A673 (cell line): ENCODE measurements at places on chromosomes 13 and 19.

GRCh38 chr19:33302974-33303790, 848 bp upstream of the CEBPA start:
- DNase-seq: peak; percentile 60

GRCh38 chr13:71096421-71096820, 770.6 kb downstream of the DACH1 start:
- DNase-seq: no peak

DNA sequence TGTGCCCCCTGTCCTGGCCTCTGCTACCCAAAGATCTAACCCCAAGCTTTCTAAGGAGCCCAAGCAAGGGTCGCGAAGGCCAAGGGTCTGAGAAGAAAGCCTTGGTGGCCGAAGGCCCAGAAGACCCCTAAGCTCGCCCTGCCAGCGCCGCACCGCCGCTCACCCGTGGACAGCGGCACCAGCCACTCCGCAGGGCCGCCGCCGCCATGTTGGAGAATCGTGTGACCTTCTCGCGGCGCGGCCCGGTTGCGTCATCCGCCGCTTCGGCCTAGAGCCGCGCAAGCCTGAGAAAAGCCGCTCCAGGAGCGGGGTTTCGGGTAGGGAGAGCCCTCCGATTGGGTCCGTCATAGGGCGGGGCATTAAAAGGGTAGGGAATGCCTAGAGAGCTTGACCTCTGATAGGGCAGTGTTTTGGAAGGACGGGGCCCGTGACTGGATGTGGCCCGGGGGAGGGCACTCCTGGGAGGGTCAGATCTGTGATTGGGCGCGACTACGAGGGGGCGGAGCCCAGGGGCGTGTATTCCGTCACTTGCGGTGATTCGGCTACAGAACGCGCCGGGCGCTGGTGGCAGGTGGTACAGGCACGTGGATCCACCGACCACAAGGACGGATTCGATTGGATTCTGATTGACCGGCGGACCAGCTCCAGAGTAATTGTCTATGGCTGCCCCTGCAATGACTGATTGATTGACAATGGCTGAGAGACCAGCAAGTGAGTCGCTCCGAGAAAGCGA, at the start of gene TIMM44:
Gene TIMM44 (minus strand): TSS at position 223 of the 733 bp plus-strand sequence. CDS start 15 bp downstream, at position 208.
- peak; percentile 100 for DNase-seq

GRCh38 chr13:56189439-56189838, 951.3 kb upstream of the PRR20A start:
- DNase-seq: no peak

DNA sequence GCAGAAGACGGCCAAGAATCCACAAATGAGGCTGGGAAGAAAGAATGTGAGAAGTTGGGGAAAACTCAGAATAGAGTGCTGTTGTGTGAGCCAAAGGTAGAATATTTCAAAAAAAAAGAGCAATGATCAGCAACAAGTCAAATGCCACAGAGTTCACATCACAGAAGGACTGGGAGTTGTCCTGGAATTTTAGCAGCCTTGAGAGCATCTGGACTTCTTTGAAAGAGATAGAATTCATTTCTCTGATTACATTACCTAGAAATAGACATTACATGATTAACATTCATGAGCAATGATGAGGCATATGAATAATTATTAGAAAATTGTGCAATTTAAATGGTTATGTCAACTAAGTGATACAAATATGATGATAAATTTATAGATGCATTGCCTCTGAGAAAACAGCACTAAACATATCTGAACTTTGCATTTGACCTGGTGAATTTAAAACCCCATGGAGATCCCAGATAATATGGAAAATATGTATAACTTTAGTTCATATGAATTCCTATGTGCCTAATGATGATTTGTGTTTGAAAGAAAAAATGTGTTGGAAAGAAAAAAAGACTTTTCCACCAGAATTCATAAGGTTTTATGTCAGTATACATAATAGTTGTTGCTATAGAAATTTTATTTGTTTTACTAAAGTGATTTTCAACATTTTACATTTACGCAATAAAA, 186.2 kb downstream of the POSTN start:
- no peak for DNase-seq

DNA sequence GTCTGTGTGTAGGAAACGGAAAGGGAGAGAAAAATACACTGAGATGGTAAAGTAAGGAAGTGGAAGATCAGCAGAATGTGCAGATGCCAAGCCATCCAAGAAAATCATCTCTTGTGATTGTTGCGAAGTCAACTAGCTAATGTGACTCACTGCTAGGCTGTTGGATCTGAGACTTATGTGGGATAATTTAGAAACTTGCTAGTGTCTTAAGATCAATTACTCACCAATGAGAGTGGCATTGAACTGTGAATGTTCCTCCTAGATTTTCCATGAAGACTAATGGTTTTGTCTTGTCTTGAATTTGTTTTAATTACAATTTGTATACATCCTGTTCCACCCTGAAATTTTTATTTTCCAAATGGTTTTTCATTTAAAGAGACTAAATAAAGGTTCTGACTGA, 771.6 kb downstream of the EFNB2 start:
- DNase-seq: no peak

GRCh38 chr19:14432791-14433553, at the start of gene PKN1:
TSS of gene PKN1 (plus strand) at chr19:14433306. CDS start at chr19:14433522, 216 bp downstream.
- peak; percentile 57 for DNase-seq

DNA sequence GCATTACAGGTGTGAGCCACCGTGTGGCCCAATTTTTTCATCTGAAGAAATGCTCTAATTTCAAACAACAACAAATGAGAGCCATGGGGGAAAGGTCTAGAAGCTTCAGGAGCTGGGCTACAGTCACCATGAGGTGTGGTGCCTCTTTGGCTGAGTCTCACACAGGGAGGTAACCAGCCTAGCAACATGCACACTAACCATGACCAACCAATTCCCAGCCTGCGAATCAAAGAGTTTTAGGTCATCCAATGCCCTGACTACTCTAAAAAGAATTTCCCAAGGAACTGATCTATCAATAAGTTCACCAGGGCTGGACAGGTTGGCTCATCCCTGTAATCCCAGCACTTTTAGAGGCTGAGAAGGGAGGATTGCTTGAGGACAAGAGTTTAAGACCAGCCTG, 29.9 kb downstream of the PBX4 start:
- DNase-seq: no peak

GRCh38 chr13:40060296-40061007, 405.0 kb downstream of the COG6 start:
- peak; percentile 87 for DNase-seq

DNA sequence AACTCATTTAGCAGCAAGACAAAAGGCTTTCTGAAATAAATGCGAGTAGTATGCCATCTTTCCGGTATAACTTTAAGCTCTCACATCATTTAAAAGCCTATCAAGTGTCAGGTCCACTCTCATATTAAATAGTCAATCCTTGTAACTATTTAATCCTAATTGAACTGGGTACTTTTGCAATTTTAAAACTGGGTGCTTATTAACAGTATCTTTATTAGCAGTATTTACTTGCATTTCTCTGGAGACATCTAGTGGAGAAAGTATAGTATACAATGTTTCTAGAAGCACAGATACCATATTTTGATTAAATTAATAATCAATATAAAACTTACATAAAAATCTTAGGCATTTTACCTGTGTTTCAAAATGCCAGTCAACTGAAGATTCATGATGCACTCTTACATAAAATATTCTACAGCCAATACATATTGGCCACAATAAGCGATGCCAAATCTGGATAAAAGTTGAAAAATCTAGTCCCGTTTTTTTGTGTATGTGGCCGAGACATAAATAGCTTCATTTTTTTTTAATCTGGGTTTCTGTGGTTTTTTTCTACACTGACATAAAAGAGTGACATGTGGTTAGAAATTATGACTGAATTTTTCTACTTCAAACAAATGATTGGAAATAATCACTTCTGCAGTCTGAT, 4.3 kb upstream of the POSTN start:
- peak; percentile 53 for DNase-seq

- no peak for DNase-seq
These were observed 113.3 kb upstream of the SPRY2 start for GRCh38 chr13:80454245-80454644.

DNA sequence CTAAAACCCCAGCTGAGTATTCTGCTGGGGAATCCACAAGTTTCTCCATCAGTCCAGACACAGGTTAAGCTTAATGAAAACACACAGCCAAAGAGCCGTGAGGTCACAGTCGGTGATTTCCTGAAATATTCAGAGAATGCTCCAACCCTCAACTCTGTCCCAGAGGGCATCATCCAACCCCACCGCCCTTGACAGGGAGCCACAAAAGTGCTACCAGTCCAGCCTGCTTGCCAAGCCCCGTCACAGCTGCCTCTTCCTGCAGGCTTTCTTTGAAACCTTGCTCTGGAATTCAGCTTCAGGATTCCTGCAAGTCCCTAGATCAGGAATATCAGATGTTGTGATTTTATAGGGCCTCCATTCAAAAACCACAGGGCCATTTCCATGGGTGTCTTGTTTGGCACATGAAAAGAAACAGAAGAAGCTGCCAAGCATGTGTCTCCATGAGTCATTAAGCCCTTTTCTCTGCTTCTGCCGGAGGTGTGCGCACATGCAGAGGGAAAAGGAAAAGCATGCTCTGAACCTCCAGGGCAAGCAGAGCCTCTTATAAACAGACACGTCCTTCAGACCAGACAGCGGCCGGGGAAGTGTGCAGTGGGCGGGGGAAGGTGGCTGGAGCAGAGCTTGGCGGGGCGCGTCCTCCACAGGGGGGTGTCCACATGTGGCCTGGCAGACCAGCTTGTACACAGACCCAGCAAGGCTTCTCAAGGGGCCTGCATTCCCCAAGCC, 164.7 kb downstream of the KATNAL1 start:
- DNase-seq: peak; percentile 74

GRCh38 chr19:17202249-17202648, 12.9 kb upstream of the USE1 start:
- DNase-seq: peak; percentile 33

GRCh38 chr13:36405151-36405550, 27.1 kb upstream of the CCNA1 start:
- DNase-seq: no peak

- no peak for DNase-seq
These were observed 3.3 kb downstream of the GYS1 start for GRCh38 chr19:48989701-48990291.

- peak; percentile 48 for DNase-seq
These were observed 353.1 kb downstream of the EFNB2 start for GRCh38 chr13:106182404-106182803.

DNA sequence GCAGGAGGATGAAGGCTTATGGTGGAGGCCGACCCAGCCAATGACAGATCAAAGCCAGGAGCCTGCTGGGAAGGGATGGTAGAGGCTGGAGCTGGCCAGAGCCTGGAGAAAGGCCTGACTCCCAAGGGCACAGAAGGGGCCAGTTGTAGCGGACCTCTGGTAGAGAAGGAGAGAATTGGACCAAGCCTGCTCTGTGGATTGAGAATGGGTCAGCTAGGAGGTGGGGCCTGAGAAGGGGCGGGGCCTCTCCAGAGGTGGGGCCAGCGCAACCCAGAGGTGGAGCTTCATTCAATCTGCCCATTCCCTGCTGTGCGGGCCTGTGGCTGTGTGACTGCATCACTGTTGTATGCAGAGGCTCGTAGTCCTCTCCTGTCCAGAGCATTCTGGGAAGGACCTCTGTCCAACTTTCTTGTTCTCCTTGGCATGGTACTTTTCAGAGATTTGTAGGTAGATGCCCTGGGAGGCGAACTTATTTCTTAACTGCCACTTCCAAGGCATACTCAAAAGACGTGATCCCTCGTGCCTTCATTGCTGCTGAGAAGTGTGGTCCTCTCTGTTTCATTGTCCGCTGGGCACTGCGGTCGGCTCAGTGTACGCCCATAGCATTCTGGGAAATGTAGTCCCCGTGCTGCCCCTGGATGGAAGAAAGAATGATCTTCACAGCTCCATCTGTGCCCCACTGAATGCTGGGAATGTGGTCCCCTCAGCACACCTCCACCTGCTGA, 6.7 kb downstream of the GRIN2D start:
- peak; percentile 60 for DNase-seq

DNA sequence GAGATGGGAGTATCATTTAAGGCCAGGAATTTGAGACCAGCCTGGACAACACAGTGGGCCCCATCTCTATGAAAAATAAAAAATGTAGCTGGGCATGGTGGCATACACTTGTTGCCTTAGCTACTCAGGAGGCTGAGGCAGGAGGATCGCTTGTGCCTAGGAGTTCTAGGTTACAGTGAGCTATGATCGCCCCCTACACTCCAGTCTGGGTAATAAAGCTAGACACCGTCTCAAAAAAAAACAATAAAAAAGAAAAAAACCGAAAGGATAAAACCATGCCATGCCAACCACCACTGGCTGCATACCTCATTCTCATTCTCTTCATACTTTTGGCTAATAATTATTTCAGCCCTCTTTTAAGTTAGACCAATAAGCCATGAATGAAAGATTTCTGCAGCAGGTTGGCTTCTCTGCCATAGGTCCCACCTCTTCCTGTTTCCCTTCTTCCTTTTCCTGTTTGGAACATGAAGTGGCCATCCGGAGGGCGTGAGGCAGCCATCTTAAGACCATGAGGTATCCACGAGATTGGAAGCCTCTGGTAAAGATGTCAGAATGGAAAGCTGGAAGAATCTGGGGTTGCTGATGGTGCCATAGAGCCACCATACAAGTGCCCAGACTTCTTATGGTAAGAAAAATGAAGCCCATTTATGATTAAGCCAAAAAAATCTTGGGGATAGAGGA, 171.3 kb downstream of the CACNA1A start:
- DNase-seq: no peak

GRCh38 chr19:47447470-47448359, 24.0 kb downstream of the SLC8A2 start:
- peak; percentile 79 for DNase-seq

DNA sequence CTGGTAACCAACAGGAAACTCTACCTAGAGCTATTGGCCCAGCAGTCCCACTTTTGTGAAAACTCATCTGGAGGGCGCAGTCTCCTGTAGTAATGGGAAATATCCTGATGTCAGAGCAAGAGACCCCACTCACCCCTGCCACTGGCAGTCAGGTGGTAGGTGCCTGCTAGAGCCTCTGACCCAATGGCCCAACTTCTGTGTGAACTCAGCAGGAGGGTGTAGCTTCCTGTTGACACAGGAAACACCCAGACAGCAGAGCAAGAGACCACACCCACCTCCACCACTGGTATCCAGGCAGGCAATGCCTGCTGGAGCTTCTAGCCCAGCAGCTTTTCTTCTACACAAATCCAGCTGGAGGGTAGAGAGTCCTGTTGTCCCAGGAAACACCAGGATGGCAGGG, 1176.8 kb upstream of the PRR20A start:
- DNase-seq: no peak

DNA sequence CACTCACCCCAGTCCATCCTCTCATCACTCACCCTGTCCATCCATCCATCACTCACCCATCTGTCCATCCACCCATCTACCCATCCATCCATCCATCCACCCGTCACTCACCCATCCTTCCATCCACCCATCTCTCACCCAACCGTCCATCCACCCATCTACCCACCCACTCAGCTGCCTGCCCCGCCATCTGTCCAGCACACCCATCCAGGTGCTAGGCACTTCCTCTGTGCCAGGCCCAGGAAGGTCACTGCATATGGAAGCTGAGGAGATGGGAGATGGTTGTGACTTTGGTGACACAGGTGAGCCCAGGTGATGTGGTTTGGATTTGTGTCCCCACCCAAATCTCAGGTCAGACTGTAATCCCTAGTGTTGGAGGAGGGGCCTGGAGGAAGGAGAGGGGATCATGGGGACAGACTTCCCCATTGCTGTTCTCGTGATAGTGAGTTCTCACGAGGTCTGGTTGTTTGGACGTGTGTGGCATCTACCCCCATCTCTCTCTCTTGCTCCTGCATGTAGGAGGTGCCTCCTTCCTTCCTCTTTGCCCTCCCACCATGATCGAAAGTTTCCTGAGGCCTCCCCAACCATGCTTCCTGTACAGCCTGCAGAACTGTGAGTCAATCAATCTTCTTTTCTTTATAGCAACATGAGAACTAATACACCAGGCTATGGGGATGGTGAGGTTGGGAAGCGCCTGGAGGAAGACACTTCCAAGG, 15.9 kb upstream of the C13orf46 start:
- no peak for DNase-seq
